HTR-8/SVneo (cell line): ENCODE measurements at places on chromosomes 16 and 17.
A peak's percentile ranks its signal among the peaks of the same experiment; 100 is the strongest.

DNA sequence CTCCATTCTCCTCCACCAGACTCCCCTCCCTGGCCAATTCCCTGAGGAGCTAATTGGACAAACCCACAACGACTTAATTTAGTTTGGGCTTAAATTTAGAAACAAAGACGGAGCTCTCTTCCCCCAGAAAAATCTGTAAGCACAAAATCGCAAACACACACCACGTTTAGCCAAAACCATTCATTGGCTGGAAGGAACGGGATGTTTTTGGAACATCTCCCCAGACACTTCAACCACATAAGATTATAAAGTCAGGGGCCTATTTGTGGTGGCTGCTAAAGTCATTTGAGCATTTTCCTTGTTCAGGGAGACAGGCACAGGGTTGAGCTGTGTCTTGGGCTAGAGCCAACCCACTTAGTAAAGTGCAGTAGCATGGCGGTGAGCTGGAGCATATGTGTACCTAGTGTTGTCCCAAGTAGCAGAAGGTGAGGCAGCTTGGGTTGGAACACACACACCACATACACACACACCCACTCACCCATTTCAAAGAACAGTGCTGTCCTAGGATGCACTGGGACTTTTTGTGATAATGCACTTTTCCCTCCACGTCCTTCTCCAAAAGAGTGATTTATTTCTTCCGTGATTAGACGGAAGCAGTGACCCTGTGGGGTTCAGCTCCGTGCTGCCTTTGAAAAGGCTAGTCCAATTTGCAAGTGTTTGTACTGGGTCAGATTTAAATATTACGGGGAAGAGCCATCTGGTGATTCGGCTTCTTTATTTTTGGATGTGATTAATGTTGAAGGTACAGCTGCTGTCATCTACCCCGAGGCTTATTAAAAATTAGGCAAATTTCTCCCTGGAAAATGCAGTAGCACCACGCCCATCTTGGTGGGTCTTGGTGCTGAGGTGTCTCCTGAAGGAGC, 32.2 kb downstream of the ELAC2 start:
- no peak for DNase-seq

- DNase-seq = no peak
Observed at GRCh38 chr17:35745246-35745645, 7.8 kb downstream of the GAS2L2 start.

- DNase-seq = peak; percentile 90
Observed at GRCh38 chr17:3667366-3668278, 756 bp downstream of the TAX1BP3 start.

GRCh38 chr16:23902748-23903414, 67.1 kb downstream of the PRKCB start:
- DNase-seq = no peak

GRCh38 chr16:2611499-2611862, 70.8 kb upstream of the KCTD5 start:
- DNase-seq = no peak

DNA sequence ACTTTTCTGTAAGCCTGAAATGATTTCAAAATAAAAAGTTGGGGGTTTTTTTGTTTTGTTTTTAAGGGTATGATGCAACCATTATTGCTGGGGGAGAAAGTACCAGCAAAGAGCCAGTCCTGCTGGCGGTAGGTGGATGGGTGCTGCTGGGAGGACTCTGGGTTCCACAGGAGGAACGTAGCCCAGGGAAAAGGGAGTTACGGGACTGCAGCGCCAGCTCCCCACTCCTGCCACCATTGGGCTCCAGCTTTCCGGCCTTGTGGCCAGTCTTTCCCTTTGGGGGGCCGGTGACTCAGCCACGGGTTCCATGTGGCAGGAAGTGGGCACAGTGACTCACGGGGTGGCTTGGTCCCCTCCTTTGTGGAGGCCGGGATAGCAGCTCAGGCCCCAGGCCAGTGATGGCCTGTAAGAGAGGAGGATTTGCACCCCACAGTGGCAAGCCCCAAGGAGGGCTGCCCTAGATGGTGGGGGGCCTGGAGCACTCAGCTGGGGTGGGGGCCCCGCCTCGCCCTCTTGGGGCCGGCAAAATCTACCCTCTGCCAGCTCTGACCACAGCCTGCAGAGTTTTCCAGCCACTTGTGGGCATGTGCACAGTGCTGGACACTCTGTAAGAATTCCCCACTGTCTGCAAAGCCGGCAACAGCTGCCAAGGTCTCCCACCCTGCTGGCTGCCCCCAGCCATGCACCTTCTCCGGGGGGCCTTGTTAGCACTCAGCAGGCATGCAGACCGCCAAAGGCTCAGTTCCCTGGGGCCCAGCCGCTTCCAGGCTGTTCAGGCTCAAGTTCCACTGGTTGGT, 30.4 kb downstream of the SOCS3 start:
- peak; percentile 85 for DNase-seq

DNA sequence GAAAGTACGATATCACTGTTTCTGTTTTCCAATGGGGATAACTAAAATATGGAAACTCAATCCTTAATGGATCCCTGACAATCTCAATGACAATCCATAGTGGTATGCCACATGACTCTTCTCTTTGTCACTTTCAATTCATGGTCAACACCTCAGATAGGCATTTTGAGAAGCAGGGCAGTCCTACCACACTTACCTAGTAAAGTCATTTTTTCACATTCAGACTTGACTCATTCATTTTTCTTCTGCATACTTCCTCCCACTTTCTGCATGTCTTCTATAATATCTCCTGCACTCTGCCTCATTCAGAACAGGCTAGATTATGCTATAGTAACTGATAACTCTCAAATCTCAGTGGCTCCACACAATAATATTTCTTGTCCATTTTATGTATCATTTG, 117.5 kb downstream of the FTO start:
- no peak for DNase-seq

- no peak for DNase-seq
Observed at GRCh38 chr16:11134722-11135463, 121.1 kb downstream of the SOCS1 start.

GRCh38 chr17:1232786-1233185, 37.5 kb upstream of the BHLHA9 start:
- no peak for DNase-seq

GRCh38 chr17:7114875-7115614, 423 bp upstream of the ASGR2 start:
- no peak for DNase-seq

DNA sequence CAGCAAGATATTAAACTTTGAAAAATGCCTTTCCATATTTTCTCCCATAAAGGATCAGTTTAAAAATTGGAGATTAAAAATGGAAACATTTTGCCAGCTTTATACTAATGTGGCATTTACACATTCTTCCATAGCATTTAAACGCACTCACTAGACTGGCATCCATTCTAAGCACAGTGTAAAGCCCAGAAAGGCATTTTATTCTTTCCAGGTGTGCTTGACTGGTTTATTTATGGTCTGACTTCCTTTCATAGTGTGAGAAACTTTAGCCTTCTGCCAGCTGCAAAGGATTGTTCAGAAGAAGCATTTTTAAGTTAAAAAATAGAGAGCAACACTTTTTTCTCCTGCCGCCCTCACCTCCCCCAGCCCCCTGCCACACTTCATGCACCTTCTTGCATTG, 271.7 kb upstream of the PSMD7 start:
- no peak for DNase-seq

DNA sequence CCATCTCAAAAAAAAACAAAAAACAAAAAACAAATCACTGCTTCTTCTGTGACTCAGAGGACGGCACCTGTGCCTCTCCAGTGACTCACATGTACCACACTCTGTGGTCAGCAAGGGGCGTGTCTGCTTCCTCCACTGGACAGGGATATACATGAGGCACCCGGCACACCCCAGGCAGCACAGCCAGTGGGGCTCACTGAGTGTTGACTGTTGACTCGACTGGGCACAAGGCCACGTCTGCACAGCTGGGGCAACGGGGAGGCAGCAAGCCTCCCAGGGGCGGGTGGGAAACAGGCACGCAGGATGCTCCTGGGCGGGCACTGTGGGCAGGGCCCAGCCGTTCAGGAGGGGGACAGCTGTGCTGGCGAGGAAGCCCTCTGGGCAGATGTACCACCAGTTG, 64.1 kb downstream of the TIMM22 start:
- DNase-seq = peak; percentile 98

DNA sequence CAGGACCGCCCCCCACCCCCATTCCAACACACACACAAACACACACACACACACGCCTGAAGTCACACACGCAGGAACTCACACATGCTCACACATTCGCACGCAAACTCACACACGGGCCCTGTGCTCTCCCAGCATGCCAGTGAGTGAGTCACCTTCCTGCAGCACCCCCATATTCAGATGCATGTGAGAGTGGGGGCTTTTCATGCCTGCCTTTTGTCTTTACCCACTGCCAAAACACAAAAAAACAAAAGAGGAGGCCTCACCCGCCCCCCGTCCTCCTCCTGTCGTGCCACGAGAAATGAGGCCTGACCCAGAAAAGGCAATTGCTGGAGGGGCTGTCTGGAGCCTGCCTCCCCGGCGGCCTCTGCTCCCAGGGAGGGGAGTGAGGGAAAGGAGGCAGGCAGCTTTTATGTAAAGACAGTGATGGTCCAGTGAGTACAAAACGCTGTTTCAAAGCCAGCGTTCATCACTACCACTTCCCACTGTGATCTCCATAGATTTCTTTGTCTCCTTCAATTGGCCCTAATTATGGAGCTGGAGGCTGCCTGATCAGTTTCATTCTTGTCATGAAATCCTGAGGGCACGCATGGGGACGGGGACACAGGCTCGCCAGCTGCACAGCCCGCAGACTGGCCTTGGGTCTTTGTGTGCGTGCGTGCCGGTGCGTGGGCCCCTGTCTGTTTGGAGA, 29.5 kb upstream of the GSE1 start:
- DNase-seq = no peak

DNA sequence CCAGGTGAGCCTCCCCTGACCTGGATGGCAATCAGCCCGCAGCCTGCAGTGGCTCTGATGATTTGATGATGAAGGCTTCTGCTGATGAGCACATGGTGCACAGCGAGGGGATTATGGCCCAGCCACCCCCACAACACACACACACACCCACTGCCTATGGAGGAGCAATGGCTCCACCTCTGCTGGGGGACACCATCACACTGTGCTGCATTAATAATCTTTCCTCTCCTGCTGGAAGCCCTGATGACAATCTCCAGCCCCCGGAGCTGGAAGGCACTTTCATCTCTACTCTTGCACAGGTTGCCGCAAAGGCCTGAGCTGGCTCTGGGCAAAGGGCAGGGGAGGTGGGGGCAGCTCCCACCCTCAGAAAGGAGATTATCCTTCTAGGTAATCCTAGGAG, 79.9 kb downstream of the PLXDC1 start:
- DNase-seq = no peak
